ENCODE measurements at places on chromosomes 4 and X. TPM values are rescaled to one million over a fixed set of nuclear protein-coding genes. Genes with fewer than 3 reads are reported as not detected.

MAGEA3 gene
- not detected for total RNA-seq

FRMD7 gene
- total RNA-seq: not detected

CT45A5 gene
- not detected for total RNA-seq

- no peaks in the 10 kb centered on the region for H3K36me3 ChIP-seq
- H3K4me3 ChIP-seq: no peak overlapping the region
- H3K4me1 ChIP-seq: no peaks in the 10 kb centered on the region
- no peak for DNase-seq
- H3K27me3 ChIP-seq: peaks cover 2% of the 10 kb centered on the region
These were observed 614.4 kb upstream of the NR3C2 start for GRCh38 chr4:149056615-149057014.

- H3K27ac ChIP-seq: no peak overlapping the region
- H3K4me1 ChIP-seq: no peaks in the 10 kb centered on the region
- H3K27me3 ChIP-seq: no peaks in the 10 kb centered on the region
- no peak for DNase-seq
These were observed 142.0 kb upstream of the NUDT6 start for GRCh38 chr4:123064390-123064789.

DNA sequence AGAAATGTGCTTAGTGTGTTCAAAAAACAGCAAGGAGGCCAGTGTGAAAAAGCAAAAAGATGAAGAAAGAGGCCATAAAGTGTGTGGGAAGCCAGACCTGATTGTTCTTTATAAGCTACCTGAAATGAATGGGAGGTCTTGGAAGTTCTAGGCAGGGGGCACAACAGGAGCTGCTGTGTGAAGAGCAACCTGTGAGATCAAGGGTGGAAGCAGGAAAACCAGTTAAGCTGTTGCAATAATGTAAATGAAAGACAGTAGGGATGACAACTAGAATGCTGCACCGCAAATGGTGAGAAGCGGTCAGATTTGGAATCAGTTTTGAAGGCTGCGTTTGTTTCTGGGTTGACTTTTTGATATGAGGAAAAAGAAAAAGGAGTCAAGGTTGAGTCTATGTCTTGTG, 123.5 kb downstream of the TMEM144 start:
- H3K36me3 ChIP-seq: no peaks in the 10 kb centered on the region
- H3K27me3 ChIP-seq: no peaks in the 10 kb centered on the region
- no peaks in the 10 kb centered on the region for H3K4me1 ChIP-seq
- no peak overlapping the region for H3K27ac ChIP-seq
- no peak for DNase-seq

DNA sequence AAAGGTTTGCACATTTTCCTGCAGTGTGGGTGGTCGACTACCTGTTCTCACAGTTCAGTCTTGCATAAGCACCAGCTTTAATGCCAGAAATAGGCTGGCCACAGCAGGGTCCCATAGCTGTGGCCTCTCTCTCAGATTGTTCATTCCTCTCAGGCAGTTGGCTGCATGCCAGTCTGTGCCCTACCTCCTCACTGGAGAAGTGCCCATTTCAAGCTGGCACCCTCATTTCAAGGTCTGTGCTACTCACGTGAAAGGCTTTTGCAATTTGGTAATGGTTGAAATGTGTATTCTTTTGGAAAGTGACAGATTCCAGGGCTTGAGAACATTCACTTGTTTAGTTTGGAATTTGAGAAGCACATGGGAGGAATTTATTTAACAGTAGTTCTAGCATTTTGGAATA, 28.9 kb upstream of the MTMR1 start:
- H3K4me3 ChIP-seq: no peak overlapping the region
- H3K36me3 ChIP-seq: no peaks in the 10 kb centered on the region
- DNase-seq: no peak
- no peaks in the 10 kb centered on the region for H3K27me3 ChIP-seq

- no peaks in the 10 kb centered on the region for H3K27me3 ChIP-seq
- H3K4me1 ChIP-seq: peaks cover 7% of the 10 kb centered on the region
- peaks cover 3% of the 10 kb centered on the region for H3K36me3 ChIP-seq
- H3K27ac ChIP-seq: no peak overlapping the region
- no peak overlapping the region for H3K4me3 ChIP-seq
These were observed 8.2 kb downstream of the ARHGAP4 start for GRCh38 chrX:153917869-153918268.

DNA sequence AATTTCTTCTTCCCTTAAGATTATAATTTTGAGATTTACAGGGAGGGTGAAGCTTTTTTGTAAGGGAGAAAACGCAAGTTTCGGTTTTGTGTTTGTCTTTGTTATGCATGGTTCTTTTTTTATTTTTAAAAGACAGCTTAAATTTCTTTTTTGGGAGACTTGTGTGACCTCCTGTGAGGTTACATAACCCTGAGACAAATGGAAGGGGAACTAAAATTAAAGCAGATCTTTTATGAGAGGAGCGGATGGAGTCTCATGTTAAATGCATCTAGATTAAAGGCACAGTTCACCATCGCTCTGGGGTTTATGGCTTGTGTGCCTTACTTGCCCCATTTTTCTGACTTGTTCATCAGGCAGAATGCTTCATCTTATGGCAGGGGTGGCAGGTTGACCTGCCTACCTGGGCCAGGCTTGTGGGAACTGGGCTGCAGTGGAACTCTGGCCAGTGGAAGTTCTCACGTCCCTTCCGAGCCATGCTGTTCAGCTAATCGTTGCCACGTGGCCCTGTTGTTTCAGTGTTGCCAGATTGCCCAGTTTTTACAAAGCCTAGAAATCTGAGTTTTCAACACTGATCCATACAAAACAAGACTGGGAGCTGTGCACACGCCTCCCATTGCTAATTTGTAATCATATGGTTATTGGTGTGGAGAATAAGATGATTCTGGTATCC, 291.8 kb downstream of the ARHGAP10 start:
- H3K27me3 ChIP-seq: no peaks in the 10 kb centered on the region
- no peak overlapping the region for H3K4me3 ChIP-seq
- H3K4me1 ChIP-seq: no peaks in the 10 kb centered on the region
- DNase-seq: no peak
- H3K27ac ChIP-seq: no peak overlapping the region

DNA sequence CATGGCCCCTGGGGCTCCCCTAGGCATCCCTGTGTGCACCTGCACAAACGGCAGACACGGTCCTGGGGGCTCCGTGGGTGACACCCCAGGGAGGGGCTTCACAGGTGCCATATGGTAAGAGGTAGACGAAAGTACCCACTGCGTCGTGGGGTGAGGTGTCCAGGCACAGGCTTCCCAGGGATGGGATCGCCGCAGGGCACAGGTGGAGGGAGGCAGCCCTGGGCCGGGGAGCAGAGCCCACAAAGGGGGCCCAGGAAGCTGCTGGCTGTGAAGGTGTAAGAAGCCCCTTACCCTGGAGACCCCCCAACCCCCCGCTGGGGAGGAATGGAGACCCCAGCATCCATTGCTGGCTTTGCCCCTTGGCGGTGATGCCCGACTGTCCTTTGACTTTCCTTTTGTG, 10.9 kb downstream of the SH3TC1 start:
- H3K4me3 ChIP-seq: no peak overlapping the region
- no peak overlapping the region for H3K27ac ChIP-seq
- peaks cover 9% of the 10 kb centered on the region for H3K36me3 ChIP-seq
- peaks cover 4% of the 10 kb centered on the region for H3K4me1 ChIP-seq

- no peaks in the 10 kb centered on the region for H3K27me3 ChIP-seq
- H3K27ac ChIP-seq: no peak overlapping the region
- no peak for DNase-seq
- H3K4me3 ChIP-seq: no peak overlapping the region
These were observed 121.8 kb upstream of the BMPR1B start for GRCh38 chr4:94636004-94636403.

DNA sequence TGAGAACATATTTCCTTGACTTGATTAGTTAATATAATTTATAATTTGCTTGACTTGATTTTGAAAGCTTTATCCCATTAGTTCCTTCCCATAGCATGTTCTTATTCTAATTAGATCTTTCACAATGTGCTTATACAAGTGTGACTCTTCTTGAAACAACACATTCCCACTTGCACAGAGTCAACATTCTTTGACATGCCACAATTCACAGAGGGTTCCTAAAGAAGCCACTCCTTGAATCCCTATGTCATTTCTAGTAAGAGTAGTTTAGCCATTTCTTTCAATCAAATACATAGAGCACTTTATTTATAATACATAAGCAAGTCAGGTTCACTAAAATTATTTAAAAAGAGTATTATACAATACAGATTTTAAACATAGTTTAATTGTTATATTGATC, 228.9 kb upstream of the GRID2 start:
- DNase-seq: no peak
- no peak overlapping the region for H3K4me3 ChIP-seq
- H3K36me3 ChIP-seq: no peaks in the 10 kb centered on the region
- no peaks in the 10 kb centered on the region for H3K4me1 ChIP-seq
- H3K27ac ChIP-seq: no peak overlapping the region

Measured in endothelial cell of umbilical vein (primary cell).